Glutamatergic neuron (in vitro differentiated cells): ENCODE measurements at places on chromosomes 3 and 15. TPM values are rescaled to one million over a fixed set of nuclear protein-coding genes. Genes with fewer than 3 reads are reported as not detected.

Gene AHSG
- total RNA-seq = not detected

Gene CLSTN2
- total RNA-seq = 3.1 TPM

Gene C3orf49
- not detected for total RNA-seq

Gene FMN1
- 1.1 TPM for total RNA-seq

Gene SLC6A20
- total RNA-seq = not detected

Gene SNX22
- 4.6 TPM for total RNA-seq

Gene CTXN2
- total RNA-seq = 0.22 TPM

Gene CHRFAM7A
- 3.9 TPM for total RNA-seq

Gene SLMAP
- 52.0 TPM for total RNA-seq

GRCh38 chr3:28476194-28476593 lies 127.6 kb upstream of the AZI2 start:
- no peak overlapping the region for H3K27ac ChIP-seq
- no peak overlapping the region for H3K4me3 ChIP-seq
- no peaks in the 10 kb centered on the region for H3K4me1 ChIP-seq

DNA sequence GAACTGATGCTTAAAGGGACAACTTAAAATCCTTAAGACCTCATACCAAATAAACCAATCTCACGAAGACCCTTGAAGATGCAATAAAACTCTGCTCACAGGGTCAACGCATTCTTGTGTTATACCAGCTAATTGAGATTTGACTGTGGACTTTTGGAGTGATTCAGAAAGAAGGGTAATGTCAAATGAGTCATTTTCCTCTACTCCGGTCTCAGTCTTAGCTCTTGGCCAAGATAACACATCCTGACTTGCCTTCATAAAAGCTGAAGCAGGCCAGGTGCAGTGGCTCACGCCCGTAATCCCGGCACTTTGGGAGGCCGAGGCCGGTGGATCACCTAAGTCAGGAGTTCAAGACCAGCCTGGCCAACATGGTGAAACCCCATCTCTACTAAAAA lies 3.8 kb downstream of the PKM start:
- H3K27ac ChIP-seq = peak overlapping the region; percentile 1
- H3K4me1 ChIP-seq = peaks cover 48% of the 10 kb centered on the region
- peak overlapping the region; percentile 65 for H3K4me3 ChIP-seq
- no peak for DNase-seq

DNA sequence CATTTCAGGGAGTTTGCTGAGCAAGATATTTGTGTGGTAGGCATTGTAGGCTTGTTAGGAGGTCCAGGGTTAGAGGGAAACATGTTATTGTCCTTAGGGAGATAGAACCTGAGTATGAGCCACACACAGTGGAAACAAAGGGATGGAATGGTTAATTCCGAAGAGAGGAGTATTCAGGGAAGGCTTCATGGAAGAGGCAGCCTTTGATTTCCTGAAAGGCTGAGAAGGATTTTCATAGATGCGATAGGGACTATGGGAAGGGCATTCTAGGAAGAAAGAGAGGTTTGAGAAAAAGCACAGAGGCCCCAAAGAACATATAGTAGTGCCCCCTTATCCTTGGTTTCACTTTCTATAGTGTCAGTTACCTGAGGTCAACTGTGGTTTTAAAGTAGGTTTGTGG lies 81.7 kb downstream of the RAB11A start:
- H3K27ac ChIP-seq = no peak overlapping the region
- DNase-seq = no peak
- peaks cover 20% of the 10 kb centered on the region for H3K4me1 ChIP-seq
- no peak overlapping the region for H3K4me3 ChIP-seq
- peaks cover 3% of the 10 kb centered on the region for H3K27me3 ChIP-seq

- H3K27me3 ChIP-seq = no peaks in the 10 kb centered on the region
- no peak overlapping the region for H3K4me3 ChIP-seq
- no peak overlapping the region for H3K27ac ChIP-seq
Observed at GRCh38 chr3:197533927-197534725, 21.6 kb downstream of the BDH1 start.

DNA sequence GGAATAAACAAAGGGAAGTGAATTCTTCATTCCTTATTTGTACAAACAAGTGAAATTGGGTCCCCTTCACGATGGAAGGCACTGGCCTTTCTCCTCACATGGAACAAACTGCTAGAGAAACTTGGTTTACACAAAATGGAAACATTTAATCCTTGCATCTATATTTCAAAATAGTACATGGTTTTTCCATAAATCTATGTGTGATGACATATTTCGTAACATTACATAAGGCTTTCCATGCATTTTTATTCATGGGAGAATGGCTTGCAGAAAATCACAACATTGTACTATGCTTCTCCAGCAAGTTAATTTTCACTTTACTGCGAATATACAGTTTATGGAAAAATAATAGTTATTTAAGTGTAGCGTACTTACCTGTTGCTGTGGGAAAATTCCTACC lies 81.0 kb upstream of the CDIN1 start:
- DNase-seq = no peak
- peaks cover 40% of the 10 kb centered on the region for H3K4me1 ChIP-seq
- no peak overlapping the region for H3K27ac ChIP-seq
- peaks cover 4% of the 10 kb centered on the region for H3K27me3 ChIP-seq
- no peak overlapping the region for H3K4me3 ChIP-seq

GRCh38 chr15:80423215-80423614 lies 19.0 kb downstream of the ARNT2 start:
- H3K4me1 ChIP-seq = no peaks in the 10 kb centered on the region
- H3K4me3 ChIP-seq = no peak overlapping the region
- no peak for DNase-seq
- H3K27me3 ChIP-seq = peaks cover 2% of the 10 kb centered on the region

- peaks cover 2% of the 10 kb centered on the region for H3K27me3 ChIP-seq
- peaks cover 16% of the 10 kb centered on the region for H3K4me1 ChIP-seq
- no peaks in the 10 kb centered on the region for H3K36me3 ChIP-seq
- H3K27ac ChIP-seq = no peak overlapping the region
Observed at GRCh38 chr3:179942553-179943075, 94.1 kb downstream of the PEX5L start.

GRCh38 chr15:79243723-79244122 lies 38.8 kb upstream of the ANKRD34C start:
- no peak overlapping the region for H3K27ac ChIP-seq
- no peaks in the 10 kb centered on the region for H3K4me1 ChIP-seq
- no peak for DNase-seq
- H3K4me3 ChIP-seq = no peak overlapping the region
- peaks cover 6% of the 10 kb centered on the region for H3K36me3 ChIP-seq

- no peaks in the 10 kb centered on the region for H3K36me3 ChIP-seq
- peaks cover 29% of the 10 kb centered on the region for H3K4me1 ChIP-seq
- DNase-seq = peak; percentile 71
- H3K27ac ChIP-seq = no peak overlapping the region
- peaks cover 7% of the 10 kb centered on the region for H3K27me3 ChIP-seq
Observed at GRCh38 chr15:77659350-77660321, 26.9 kb upstream of the LINGO1 start.

DNA sequence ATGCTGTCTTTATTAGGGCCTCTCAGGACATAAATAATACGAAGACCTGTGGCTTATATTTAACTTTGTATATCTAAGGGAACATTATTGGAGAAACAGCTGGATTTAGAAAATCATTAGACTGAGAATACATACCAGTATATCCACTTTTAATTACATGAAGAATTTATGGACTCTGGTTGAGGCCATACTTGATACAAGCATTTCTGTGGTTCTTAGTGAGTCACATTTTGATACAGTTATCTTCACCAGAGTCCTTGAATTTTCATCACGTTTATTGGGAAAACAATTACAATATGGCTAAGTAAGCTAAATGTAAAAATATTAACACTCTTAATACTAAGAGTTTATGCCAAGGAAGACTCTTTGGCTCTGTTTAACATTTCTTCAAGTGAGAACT lies 9.9 kb downstream of the KIF23 start:
- H3K4me3 ChIP-seq = no peak overlapping the region
- H3K4me1 ChIP-seq = no peaks in the 10 kb centered on the region

DNA sequence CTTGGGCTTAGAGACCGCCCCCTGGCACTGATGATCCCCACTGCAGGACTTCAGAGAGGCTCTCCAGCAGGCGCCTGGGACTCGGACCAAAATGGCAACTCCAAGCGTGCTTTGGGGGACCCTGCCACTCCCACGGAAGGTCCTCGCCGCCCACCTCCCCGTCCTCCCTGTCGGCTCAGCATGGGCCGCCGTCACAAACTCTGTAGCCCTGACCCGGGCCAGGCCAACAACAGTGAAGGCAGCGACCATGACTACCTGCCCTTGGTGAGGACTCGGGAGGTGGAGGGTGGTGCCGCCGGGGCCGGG lies 7.7 kb downstream of the ALG3 start:
- peaks cover 7% of the 10 kb centered on the region for H3K4me1 ChIP-seq
- H3K4me3 ChIP-seq = no peak overlapping the region
- no peak for DNase-seq
- H3K36me3 ChIP-seq = peaks cover 8% of the 10 kb centered on the region
- no peak overlapping the region for H3K27ac ChIP-seq
- H3K27me3 ChIP-seq = peaks cover 12% of the 10 kb centered on the region

GRCh38 chr3:58111513-58112184 lies 99.1 kb downstream of the DNASE1L3 start:
- no peaks in the 10 kb centered on the region for H3K27me3 ChIP-seq
- H3K27ac ChIP-seq = no peak overlapping the region
- H3K4me3 ChIP-seq = no peak overlapping the region
- H3K4me1 ChIP-seq = no peaks in the 10 kb centered on the region
- no peak for DNase-seq
- H3K36me3 ChIP-seq = no peaks in the 10 kb centered on the region

DNA sequence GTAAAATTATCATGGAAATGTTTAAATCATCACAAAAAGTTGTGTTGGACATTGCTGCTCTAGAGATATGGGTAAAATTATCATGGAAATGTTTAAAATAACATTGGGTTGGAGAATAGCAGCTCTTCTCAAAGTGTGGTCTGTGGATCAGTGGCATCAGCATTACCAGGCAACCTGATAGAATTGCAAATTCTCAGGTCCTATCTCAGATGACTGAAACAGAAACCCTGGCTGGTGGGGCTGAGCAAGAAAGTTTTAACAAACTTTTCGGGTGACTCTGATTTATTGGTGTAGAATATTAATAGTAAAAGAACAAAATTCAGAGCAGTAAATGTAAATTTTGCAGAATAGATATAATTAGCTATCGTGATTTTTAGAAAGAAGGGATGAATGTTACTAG lies 28.9 kb downstream of the NXPE3 start:
- no peaks in the 10 kb centered on the region for H3K36me3 ChIP-seq
- no peak overlapping the region for H3K4me3 ChIP-seq
- H3K27me3 ChIP-seq = no peaks in the 10 kb centered on the region
- H3K4me1 ChIP-seq = no peaks in the 10 kb centered on the region
- no peak overlapping the region for H3K27ac ChIP-seq
- DNase-seq = no peak
